ENCODE measurements at places on chromosomes 7 and 10.

- peak; percentile 4 for DNase-seq
Observed at GRCh38 chr7:126026421-126027088, 1096.9 kb upstream of the POT1 start.

- DNase-seq, result no peak
Observed at GRCh38 chr7:159109653-159110035, 35.0 kb downstream of the VIPR2 start.

GRCh38 chr10:12628153-12628552 lies 278.8 kb downstream of the CAMK1D start:
- DNase-seq, result no peak

- peak; percentile 92 for DNase-seq
Observed at GRCh38 chr7:157318015-157318706, 18.6 kb upstream of the DNAJB6 start.

- DNase-seq, result no peak
Observed at GRCh38 chr10:63667596-63668480, 146.6 kb downstream of the REEP3 start.

DNA sequence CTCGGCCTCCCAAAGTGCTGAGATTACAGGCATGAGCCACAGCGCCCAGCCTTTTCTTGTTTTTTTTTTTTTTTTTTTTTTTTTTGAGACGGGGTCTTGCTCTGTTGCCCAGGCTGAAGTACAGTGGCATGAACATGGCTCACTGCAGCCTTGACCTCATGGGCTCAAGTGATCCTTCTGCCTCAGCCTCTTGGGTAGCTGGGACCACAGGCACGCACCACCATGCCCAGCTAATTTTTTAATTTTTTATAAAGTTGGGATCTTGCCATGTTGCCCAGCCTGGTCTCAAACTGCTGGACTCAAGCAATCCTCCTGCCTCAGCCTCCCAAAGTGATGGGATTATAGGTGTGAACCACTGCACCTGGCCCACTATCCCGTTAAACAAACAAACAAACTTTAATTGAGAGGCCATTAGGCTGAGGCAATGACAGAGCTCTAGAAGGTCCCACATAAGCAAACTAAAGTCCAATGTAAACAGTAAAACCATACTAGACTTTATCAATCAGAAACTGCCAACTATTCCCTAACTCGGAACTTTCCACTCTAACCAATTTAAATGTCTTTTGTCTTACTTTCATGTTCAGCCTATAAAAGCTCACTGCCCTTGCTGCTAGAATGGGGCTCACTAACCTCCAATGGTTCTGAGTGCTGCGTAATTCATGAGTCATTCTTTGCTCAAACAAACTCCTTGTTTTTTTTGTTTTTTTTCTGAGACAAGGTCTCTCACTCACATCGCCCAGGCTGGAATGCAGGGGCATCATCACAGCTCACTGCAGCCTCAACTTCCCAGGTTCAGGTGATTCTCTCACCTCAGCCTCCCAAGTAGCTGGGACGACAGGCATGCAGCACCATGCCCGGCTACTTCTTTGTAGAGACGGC lies 1.9 kb downstream of the DHX32 start:
- peak; percentile 91 for DNase-seq

DNA sequence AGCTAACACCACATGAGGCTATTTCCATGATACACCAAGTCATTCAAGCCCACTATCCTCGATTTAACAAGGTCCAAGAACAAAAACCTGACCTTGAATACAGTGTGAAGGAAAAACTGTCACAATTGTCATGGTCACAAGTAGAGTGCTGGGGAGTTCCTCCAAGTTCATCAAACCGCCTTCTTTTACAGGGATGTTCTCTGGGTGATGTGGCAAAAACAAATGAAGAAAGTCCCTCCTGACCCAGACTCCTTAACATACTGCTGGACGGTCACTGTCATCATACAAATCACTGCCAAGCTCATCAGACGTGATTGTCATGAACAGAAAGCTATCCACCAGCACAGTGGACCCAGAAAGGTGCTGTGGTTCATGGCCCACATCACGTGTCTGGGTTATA lies 28.9 kb downstream of the HIPK2 start:
- no peak for DNase-seq

DNA sequence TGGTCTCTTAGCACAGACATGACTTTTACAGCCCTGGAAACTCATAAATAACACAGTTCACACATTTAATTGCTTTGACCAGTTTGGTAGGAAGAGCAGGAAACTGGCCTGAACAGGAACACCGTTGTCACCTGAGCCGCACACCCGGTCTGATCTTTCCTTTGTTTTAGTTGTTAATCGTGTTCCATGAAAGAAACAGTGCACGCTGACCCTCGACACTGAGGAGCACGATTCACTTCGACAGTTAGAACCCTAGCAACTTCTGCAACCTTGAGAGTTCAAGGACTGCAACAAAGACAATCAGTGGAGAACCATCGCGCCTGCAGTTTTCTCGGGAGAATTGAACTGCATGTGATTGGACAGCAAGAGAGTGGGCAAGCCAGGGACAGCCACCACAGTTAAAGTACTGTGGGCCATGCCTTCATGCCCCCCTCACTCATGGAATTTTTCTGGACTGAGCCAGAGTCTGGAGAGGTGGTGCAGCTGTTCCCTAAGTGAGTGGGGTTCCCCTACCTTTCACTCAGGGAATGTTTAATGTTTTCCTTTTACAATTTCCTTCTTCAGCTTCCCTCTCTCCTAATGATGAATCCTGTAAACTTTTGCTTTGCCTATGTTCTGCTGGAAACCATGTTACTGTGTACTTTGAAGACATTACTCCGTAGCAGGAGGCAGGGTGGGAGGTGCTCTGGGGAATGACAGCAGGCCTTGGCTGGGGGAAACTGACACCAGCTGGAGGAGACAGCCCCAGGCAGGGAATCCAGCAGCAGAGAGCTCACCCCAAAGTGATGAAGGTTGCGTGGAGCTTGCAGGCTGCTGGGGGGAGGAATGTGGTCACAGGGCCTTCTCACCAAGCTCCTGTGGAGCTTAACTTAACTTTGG lies 198.7 kb downstream of the ZNF438 start:
- DNase-seq, result no peak

DNA sequence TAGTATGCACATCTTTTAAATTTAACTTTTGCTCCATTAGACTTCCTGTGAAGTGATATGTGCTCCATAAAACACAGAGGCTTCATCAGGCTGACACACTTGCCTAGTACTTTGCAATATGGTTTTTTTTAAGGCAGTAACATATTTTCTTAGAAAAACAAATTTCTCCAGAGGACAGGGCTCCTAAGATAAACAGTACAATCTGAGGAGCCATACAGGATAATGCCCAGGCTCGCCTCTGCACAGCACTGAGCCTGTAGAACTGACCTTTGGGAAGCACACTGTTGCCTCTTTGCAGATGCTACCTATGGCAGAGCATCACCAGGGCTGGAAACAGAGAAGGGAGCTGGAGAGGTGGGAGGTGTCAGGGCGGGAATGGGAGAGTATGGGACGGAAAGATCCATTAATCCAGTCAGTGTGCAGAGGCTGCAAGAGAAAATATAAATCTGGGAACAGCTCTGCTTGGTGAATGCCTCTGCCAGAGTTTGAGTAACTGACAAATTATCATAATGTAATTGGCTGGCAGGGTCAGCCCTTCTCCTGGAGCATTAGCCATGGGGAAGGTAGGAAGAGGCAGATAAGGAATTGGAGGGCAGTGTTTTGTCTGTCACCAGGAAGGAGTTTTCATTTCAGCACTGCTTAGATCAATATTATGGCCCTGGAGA lies 132.3 kb downstream of the CREB5 start:
- DNase-seq, result no peak

- DNase-seq, result no peak
Observed at GRCh38 chr7:132059141-132059540, 502.7 kb upstream of the PODXL start.

GRCh38 chr10:78905957-78906308 lies 162.8 kb upstream of the ZMIZ1 start:
- no peak for DNase-seq

- peak; percentile 77 for DNase-seq
Observed at GRCh38 chr7:127347567-127348246, 44.8 kb downstream of the ZNF800 start.

GRCh38 chr10:45179691-45180090 lies 135.7 kb downstream of the OR13A1 start:
- DNase-seq, result no peak

GRCh38 chr7:18978108-18978495 lies 139.3 kb downstream of the TWIST1 start:
- peak; percentile 83 for DNase-seq

DNA sequence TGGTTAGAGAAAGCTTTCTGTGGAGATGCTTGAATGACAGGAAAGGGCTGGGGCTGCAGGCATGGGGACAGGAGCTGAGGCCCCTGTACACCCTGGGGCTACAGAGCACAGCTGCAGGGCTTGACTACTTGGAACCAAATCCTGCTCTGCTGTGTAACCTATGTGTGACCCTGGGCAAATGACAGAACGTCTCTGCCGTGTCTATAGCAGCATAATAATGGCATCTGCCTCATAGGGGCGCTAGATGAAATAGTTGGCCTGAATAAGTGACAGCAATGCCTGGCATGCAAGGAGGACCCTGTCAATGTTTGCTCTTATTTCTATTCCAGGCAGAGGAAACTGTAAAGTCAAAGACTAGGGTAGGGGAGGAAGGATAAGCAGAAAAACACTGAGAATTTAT lies 254.0 kb downstream of the USP6NL start:
- DNase-seq, result no peak

DNA sequence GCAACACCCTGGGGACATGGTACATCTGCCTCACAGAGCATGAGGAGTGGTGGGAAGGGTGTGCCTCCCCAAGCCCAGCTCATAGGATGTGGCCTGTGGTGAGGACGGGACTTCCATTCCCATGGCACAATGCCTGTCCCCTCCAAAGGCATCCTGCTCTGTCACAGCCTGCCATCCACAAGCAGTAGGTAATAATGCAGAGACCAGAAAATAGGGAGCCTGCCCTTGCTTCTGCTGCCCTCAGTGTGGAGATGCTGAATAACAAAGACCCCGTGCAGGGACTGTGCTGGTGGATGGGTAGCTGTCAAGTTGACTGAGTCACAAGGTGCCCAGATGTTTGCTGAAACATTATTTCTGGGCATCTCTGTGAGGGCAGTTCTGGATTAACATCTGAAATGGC lies 199.9 kb upstream of the GRB10 start:
- DNase-seq, result no peak

GRCh38 chr10:128046156-128046952 lies 79.9 kb downstream of the MKI67 start:
- no peak for DNase-seq

DNA sequence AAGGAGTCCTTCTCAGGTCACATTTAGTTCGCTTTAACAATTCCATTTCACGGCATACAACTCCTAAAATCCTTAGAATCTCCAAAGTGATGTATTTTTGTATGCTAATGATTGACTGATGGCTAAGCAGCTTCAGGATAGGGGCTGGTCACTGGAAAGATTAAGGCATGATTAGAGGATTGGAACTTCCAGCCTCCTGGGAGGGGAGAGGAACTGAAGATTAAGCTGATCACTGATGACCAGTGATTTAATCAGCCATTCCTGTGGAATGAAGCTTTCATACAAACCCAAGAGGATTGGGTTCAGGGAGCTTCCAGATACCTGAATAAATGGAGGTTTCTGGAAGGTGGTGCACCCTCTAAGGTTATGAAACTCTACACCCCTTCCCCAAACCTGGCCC lies 123.9 kb upstream of the CDK13 start:
- no peak for DNase-seq

GRCh38 chr10:63539994-63540393 lies 18.8 kb downstream of the REEP3 start:
- no peak for DNase-seq

GRCh38 chr7:18890134-18890533 lies 227.3 kb downstream of the TWIST1 start:
- peak; percentile 17 for DNase-seq

DNA sequence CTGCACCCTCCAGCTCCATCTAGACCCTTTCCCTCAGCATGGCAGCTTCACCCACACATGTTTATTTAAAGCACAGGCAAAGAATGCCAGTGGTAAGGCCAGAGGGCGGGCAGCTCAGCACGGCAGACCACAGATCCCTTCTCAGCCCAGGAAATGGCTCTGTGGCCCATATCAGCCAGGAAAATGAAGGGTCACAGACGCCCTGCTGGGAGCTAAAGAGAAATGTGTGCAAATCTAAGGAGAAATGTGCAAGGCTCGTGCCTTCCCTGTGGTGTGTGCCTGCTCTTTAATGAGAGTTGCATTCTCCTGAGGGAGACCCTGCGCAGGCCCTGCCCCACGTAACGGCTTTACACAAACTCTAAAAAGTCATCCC lies 23.0 kb downstream of the PTPRN2 start:
- DNase-seq, result no peak

- no peak for DNase-seq
Observed at GRCh38 chr7:44880317-44881018, 4.9 kb downstream of the PURB start.

DNA sequence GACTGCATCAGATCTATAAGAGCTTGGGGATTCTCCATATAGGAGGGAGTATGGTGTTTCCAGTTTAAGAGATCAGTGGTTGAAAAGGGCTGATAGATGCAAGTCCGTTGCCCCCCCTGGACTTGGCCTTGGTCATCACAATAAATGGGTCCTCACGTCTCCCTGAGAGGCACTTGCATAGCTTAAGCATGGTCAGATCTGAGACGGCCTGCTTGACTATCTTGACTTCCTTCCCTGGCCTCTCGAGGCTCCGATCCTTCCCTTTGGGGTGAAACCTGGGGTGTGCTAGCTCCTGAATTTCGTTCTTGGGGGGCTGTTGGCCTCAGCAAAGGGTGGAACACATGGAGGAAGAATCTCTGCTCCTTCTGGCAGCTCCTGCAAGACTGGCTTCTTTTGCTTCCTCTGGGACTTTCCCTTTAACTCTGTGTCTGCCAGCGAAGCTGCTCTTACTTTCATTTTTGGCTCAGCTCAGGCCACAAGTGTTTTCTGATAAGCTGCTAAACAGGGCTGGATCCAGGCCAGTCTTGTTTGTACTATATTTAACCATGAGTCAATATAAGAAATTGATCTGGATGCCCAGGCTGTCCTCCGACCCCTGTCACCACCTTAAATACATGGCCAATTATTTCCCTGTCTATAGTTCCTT lies 11.2 kb upstream of the ZNF485 start:
- peak; percentile 4 for DNase-seq

DNA sequence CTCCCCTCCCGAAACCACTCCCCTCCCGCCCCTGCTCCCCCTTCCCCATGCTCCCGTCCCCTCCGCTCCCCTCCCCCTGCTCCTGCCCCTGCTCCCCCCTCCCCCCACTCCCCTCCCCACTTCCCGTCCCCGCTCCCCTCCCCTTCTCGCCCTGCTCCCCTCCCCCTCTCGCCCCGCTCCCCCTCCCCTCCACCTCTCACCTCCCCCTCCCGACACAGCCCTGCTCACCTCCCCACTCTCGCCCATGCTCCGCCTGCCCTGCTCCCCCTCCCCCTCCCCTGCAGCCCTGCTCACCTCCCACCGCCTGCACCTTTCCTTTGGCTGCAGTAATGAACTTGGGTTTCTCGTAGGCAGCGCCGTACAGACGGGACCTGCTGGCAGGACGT lies 49.9 kb upstream of the NKX6-2 start:
- DNase-seq, result no peak

GRCh38 chr10:95691281-95691680 lies 2.4 kb downstream of the TCTN3 start:
- no peak for DNase-seq

DNA sequence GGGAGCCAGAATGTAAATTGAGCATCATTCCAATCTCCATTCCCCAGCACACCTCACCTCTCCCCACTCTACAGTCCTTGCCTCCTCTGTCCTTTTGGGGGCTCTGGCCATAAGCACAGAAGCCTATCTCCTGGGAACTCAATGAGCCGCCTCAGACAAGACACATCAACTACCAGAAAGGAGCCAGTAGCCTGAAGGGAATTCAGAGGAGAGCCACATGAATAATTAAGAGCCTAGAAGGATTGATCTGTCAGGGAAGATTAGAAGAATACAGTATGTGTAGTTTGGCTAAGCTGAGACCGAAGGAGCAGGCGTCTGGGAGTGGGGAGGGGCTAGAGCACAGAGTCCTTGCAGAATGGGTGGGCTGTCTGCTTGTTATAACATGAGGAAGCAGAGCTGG lies 31.2 kb downstream of the FRMD4A start:
- DNase-seq, result no peak

Measured in epithelial cell of esophagus (primary cell).